ENCODE measurements at places on chromosomes 7 and 10. TPM values are rescaled to one million over a fixed set of nuclear protein-coding genes. Genes with fewer than 3 reads are reported as not detected.

DNA sequence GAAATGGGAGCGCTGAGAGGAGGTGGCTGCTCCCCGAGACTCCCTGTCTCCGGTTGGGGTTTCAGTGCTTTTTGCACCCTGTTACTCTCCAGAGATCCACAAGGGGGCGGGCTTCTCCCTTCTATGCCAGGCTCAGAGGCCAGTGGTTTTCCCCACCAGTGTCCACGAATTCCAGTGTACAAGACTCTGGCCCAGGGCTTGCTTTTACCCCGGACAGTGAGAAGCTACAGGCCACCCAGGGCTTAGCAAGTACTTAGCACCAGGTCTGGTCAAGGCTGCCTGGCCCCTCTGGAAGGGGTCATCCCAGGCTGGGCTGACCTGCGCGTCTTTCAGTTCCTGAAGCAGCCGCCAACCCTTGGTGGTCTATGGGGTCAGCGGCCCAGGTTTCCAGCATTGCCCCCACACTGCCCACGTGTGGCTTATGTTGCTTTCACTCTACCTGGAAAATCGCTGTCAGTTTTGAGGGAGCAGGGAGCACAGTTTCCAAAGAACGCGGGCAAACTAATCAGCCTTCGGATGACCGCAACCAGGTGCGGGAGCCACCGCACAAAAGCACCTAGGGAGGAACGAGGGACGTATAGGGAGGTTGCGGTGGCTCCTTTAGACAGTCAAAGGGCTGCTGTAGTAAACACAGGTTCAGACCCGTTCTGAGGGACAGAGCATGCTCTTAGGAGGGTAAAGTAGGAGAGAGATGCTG is 6.8 kb downstream of the CYP26A1 start:
- DNase-seq = peak; percentile 66
- H3K4me3 ChIP-seq = peak overlapping the region; percentile 53
- H3K4me1 ChIP-seq = peaks cover 3% of the 10 kb centered on the region
- peaks cover 25% of the 10 kb centered on the region for H3K27me3 ChIP-seq
- no peak overlapping the region for H3K27ac ChIP-seq

DNA sequence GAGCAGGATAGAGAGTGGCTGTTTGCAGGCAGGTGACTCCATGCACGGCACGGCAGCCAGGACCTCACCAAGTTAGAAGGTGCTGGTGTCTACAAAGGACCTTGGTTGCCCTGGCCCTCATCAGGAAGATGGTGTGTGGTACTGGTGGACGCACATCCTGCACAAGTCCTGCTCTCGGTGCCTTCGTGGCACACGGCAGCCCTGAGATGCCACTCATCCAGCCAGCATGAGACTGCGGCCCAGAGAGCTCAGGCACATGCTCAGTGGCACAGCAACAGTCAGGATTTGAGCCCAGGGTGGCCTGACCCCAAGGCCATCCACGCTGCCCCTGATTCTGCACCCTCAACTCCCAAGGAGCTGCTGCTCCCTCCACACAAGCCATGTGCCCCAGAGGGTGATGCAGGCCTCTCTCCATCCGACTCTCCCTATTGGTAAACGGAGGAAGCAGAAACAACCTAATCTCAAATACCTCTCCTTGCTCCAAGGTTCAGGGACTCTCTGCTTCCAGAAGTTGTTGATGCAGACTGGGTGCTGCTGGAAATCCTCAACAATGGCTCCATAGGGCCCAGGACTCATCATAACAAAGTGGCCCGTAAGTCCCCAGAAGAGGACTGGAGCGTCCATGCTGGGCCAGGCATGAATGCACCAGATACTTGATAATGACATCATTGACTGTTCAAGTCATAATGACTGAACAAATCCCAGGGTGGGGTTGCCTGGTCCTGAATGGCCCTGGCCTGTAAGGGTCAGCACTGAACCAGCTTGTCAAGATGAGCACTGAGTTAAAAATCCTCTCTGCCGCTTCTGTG is 93.6 kb downstream of the ARHGAP22 start:
- no peaks in the 10 kb centered on the region for H3K4me1 ChIP-seq
- H3K27ac ChIP-seq = no peak overlapping the region
- H3K27me3 ChIP-seq = no peaks in the 10 kb centered on the region
- no peak for DNase-seq
- peaks cover 20% of the 10 kb centered on the region for H3K36me3 ChIP-seq

DNA sequence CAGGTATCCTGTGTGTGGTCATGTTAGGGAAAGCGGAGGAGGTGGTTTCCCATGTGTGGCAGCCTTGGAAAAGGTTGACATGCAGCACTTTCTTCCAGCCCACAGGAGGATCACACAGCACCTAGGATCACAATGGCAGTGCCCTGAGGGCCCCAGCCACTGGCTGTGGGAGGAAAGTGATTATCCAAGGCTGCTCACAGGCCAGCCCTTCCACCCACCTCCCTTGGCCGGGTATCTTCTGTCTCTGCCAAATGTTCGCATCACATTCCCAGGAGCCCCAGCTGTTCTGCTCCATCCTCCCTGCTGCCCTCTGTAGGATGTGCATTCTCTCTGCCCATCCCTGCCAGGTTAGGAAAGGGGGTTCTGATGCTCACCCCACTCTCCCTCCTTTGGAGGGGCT is 2.5 kb upstream of the MLXIPL start:
- no peaks in the 10 kb centered on the region for H3K4me1 ChIP-seq
- no peak overlapping the region for H3K27ac ChIP-seq
- DNase-seq = peak; percentile 78
- no peaks in the 10 kb centered on the region for H3K36me3 ChIP-seq
- peaks cover 45% of the 10 kb centered on the region for H3K27me3 ChIP-seq

GRCh38 chr7:39005036-39005435 is 27.3 kb downstream of the POU6F2 start:
- no peak overlapping the region for H3K27ac ChIP-seq
- H3K4me1 ChIP-seq = no peaks in the 10 kb centered on the region
- no peak overlapping the region for H3K4me3 ChIP-seq
- no peak for DNase-seq

DNA sequence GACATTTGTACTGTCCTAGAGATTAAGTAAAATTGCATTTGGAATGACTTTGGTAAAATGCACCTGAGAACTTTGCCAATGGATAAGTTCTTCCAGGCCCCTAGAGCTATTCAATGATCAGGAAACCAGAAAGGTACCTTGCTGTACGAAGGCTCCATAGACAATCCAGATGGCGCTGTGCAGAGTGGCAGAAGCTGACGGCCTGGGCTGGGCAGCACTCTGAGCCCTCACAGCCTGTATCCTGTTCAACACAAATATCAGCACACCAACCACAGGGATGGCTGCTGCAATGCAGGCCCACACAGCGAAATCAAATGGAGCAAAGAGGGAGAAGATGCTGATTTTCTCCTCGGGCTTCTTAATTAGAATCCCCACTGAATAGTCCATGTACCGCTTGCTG is 642.4 kb downstream of the GRID1 start:
- H3K4me1 ChIP-seq = no peaks in the 10 kb centered on the region
- no peak for DNase-seq
- no peak overlapping the region for H3K27ac ChIP-seq
- no peaks in the 10 kb centered on the region for H3K36me3 ChIP-seq
- no peaks in the 10 kb centered on the region for H3K27me3 ChIP-seq

DNA sequence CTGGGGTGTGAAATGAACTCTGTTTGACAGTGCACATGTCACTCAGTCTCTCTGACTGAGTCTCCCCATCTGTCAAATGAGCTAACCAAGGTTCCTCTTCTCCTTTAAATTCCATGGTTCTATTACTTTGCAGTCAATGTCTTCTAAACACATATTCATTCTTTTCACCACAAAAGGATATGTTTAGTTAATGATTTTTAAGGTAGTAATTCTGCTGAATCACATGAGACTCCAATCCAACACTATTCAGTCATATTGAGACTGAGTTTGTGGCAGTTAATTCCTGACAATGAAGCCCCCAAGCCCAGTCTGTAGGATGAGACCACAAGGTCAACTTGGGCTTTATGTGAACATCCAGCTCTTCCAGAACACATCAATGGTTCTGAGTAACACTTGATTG is 85.3 kb downstream of the CALN1 start:
- H3K27me3 ChIP-seq = no peaks in the 10 kb centered on the region
- H3K27ac ChIP-seq = no peak overlapping the region
- no peaks in the 10 kb centered on the region for H3K4me1 ChIP-seq
- no peaks in the 10 kb centered on the region for H3K36me3 ChIP-seq
- H3K4me3 ChIP-seq = no peak overlapping the region

GRCh38 chr10:47053081-47053798 is 142.0 kb downstream of the PTPN20 start:
- H3K36me3 ChIP-seq = no peaks in the 10 kb centered on the region
- H3K27ac ChIP-seq = no peak overlapping the region
- no peaks in the 10 kb centered on the region for H3K27me3 ChIP-seq
- H3K4me1 ChIP-seq = 0 out of 2 replicates have a peak, but pooled peaks cover 5% of the 10 kb centered on the region
- H3K4me3 ChIP-seq = no peak overlapping the region

DNA sequence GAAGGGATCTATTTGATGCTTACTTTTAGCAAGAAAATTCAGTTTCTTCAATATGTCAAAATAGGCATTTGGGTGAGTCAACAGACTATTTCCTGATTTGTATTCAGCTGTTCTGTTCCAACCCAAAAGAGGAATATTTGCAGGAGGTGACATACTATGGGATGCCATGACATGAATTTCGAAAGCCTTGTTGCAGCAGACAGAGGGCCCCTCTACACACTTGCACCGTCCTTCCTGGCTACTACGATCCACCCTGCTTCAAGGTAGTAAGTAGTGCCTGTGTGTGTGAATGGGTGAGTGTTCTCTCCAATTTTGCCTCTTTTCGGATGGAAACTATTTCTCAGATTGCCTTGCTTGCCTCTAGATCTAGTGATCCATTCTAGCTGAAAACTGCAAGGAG is 413.0 kb upstream of the ADARB2 start:
- no peaks in the 10 kb centered on the region for H3K36me3 ChIP-seq
- no peaks in the 10 kb centered on the region for H3K27me3 ChIP-seq
- no peak overlapping the region for H3K27ac ChIP-seq

- no peaks in the 10 kb centered on the region for H3K27me3 ChIP-seq
- no peak overlapping the region for H3K4me3 ChIP-seq
- H3K27ac ChIP-seq = no peak overlapping the region
- no peaks in the 10 kb centered on the region for H3K36me3 ChIP-seq
These were observed 61.3 kb downstream of the SEC61G start for GRCh38 chr7:54697659-54698186.

- no peaks in the 10 kb centered on the region for H3K4me1 ChIP-seq
- no peak overlapping the region for H3K27ac ChIP-seq
- DNase-seq = no peak
- no peak overlapping the region for H3K4me3 ChIP-seq
- H3K36me3 ChIP-seq = no peaks in the 10 kb centered on the region
These were observed 115.8 kb upstream of the SEC61G start for GRCh38 chr7:54874804-54875203.

DNA sequence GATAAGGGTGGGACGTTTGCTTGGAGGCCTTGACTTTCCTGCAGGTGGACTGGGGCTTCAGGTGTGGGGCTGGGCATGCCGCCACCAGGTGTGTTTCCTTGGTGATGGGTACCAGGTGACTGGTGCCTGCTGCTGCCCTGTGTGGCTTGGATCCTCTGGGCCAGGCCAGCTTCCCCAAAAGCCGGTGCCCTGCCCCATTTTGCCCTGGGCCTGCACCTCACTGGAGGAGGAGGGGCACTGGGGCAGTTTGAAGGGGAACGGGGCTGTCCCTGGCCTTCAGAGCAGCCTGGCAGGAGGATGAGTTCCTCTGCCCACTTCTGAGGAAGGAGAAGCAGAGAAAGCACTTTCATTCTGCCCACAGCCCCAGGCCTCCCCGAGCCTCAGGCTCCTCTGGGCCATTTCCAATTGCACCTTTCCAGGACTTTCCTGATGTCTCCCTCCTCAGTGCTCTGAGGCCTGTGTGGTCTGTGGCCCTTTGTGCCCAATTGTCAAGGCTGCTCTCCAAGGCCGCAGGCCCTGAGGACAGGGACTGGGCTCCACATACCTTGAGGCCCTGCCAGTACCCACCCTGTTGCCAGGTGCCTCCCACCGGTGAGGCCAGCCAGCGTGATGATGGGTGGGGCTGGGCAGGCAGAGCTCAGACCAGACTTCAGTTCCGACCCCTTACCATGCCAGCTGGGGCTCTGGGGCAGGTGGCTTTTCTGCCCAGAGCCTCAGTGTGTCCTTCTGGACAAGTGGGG is 25.3 kb upstream of the SMARCD3 start:
- no peaks in the 10 kb centered on the region for H3K4me1 ChIP-seq
- H3K4me3 ChIP-seq = no peak overlapping the region
- no peaks in the 10 kb centered on the region for H3K27me3 ChIP-seq
- DNase-seq = no peak
- no peak overlapping the region for H3K27ac ChIP-seq
- H3K36me3 ChIP-seq = no peaks in the 10 kb centered on the region

- peak overlapping the region; percentile 52 for H3K27ac ChIP-seq
- peak; percentile 52 for DNase-seq
- H3K4me1 ChIP-seq = peaks cover 23% of the 10 kb centered on the region
- H3K27me3 ChIP-seq = no peaks in the 10 kb centered on the region
- H3K4me3 ChIP-seq = peak overlapping the region; percentile 94
These were observed 1.7 kb downstream of the DPY19L1 start for GRCh38 chr7:35035511-35035961.

DNA sequence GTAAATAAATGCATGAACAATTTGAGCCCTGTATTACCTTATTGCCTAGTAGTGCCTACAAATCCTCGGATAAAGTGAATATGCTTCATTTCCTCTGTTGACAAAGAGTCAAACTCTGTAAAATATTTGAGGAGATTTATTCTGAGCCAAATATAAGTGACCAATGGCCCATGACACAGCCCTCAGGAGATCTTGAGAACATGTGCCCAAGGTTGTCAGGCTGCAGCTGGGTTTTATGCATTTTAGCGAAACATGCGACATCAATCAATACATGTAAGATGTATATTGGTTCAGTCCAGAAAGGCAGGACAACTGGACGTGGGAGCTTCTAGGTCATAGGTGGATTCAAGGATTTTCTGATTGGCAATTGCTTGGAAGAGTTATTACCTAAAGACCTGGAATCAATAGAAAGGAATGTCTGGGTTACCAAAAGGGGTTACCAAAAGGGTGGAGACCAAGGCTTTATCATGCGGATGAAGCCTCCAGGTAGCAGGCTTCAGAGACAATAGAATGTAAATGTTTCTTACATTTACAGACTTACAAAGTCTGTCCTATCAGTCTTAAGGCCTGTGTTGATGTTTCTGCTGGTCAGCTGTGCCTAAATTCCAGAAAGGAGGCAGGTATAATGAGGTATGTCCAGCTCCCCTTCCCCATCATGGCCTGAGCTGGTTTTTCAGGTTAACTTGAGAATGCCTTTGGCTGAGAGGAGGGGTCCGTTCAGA is 220.1 kb upstream of the FZD1 start:
- peaks cover 12% of the 10 kb centered on the region for H3K4me1 ChIP-seq
- no peak overlapping the region for H3K4me3 ChIP-seq
- DNase-seq = no peak
- no peaks in the 10 kb centered on the region for H3K36me3 ChIP-seq

- no peak overlapping the region for H3K4me3 ChIP-seq
- no peaks in the 10 kb centered on the region for H3K36me3 ChIP-seq
- no peaks in the 10 kb centered on the region for H3K27me3 ChIP-seq
These were observed 19.6 kb downstream of the NUDT1 start for GRCh38 chr7:2261611-2262010.

GRCh38 chr10:43297534-43297933 is 30.7 kb upstream of the RASGEF1A start:
- H3K36me3 ChIP-seq = no peaks in the 10 kb centered on the region
- no peaks in the 10 kb centered on the region for H3K4me1 ChIP-seq
- H3K27me3 ChIP-seq = peaks cover 52% of the 10 kb centered on the region
- no peak for DNase-seq
- no peak overlapping the region for H3K27ac ChIP-seq
- H3K4me3 ChIP-seq = no peak overlapping the region

The THNSL1 gene
- total RNA-seq = 3.0 TPM

The ZNF789 gene
- 2.8 TPM for total RNA-seq

The KAT6B gene
- 15.0 TPM for total RNA-seq

The SMKR1 gene
- total RNA-seq = not detected

The SEMA3E gene
- 1.6 TPM for total RNA-seq

The SPDYE5 gene
- total RNA-seq = not detected

The ZNF518A gene
- 11.3 TPM for total RNA-seq

The MSMB gene
- total RNA-seq = not detected

Measured in GM23248 (cell line).